ENCODE measurements at places on chromosomes 12 and 14. TPM values are rescaled to one million over a fixed set of nuclear protein-coding genes. Genes with fewer than 3 reads are reported as not detected.

The UNC79 gene
- 0.01 TPM for total RNA-seq

The TESPA1 gene
- total RNA-seq = not detected

The AEBP2 gene
- total RNA-seq = 21.3 TPM

The PTGR2 gene
- 10.1 TPM for total RNA-seq

The SPX gene
- 2.3 TPM for total RNA-seq

The LRFN5 gene
- not detected for total RNA-seq

The SPTB gene
- 0.91 TPM for total RNA-seq

The LRRIQ1 gene
- 1.3 TPM for total RNA-seq

The MMP14 gene
- total RNA-seq = 0.55 TPM

The MAP3K12 gene
- 16.4 TPM for total RNA-seq

The EXOC3L4 gene
- 1.0 TPM for total RNA-seq

The FOXN4 gene
- not detected for total RNA-seq

All from A549 treated with ZK216348 at 1 μM for 4 hours (cell line).